Stimulated activated CD4-positive, alpha-beta T cell treated with anti-CD3 and anti-CD28 coated beads, Interleukin-4, amount 100 ng/mL, for 48 hours (primary cell): ENCODE measurements at places on chromosomes 2 and 18.
A peak's percentile ranks its signal among the peaks of the same experiment; 100 is the strongest.

- DNase-seq = no peak
Measured at GRCh38 chr2:240170883-240171282, 30.4 kb upstream of the OTOS start.

DNA sequence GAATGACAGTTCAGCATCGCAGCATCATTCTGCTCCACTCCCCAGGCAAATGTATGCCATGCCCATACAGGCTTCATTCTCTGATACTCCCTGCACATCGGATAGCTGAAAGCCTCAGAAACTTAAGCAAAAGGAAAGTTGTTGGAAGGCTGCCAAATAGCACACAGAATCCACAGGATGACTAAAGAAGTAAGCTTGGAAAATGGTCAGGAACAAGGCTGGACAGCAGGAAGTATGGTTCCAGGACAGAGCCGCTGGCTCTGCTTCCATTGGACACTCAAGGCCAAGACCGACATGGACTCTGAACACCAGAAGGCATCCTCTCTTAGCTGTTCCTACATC lies 256.5 kb downstream of the CDH20 start:
- no peak for DNase-seq

DNA sequence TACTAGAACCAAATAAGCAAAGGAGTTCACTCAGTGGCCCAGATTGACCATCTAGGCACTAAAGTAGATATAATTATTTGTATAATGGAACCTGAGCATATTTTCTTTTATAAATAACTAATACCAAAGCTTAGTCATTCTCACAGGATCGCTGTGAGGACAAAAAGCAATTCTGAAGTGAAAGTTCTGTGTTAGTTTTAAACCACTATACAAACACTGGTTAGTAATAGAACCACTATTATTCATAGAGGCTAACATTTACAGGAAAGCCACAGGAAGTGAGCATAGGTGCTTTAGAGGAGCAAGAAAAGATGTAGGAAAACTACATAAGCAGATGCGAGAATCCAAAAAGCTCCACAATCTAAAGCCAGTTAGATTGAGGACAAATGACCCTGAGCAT lies 364.7 kb downstream of the XIRP2 start:
- no peak for DNase-seq

GRCh38 chr2:239531456-239532241 lies 130.8 kb upstream of the HDAC4 start:
- no peak for DNase-seq

GRCh38 chr2:11677136-11678055 lies 7.4 kb upstream of the NTSR2 start:
- no peak for DNase-seq

GRCh38 chr2:207150284-207150683 lies 15.5 kb downstream of the KLF7 start:
- DNase-seq = no peak

DNA sequence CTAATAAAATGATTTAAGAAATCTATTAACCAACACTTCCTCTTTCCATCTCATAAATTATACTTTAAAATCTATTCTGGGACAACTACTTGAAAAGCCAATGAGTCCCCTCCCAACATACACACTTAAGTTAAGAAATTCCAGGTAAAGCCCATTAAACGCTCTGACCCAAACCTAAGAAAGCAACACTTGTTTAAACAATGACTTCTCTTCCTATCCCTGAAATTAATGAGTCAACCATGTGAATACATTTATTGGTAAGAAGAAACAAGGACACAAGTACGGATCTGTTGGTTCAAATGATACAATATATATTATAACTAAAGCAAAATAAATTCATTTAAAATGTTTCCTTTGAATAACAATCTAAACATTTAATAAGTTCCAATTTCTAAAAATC lies 279.4 kb downstream of the ERBB4 start:
- DNase-seq = no peak

DNA sequence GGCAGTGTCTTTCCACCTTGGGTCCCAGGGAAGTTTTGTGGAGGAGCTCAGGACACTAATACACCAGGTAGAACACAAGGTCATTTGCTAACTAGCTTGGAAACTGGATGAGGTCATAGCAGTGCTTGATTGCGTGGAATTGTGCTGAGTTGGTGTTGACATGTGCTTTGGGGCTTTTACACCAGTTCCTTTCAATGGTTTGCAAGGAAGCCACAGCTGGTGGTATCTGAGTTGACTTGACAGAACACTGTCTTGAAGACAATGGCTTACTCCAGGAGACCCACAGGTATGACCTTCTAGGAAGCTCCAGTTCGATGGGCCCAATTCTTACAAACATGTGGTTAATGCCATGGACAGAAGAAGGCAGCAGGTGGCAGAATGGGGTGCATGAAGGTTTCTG lies 5.9 kb downstream of the CTLA4 start:
- DNase-seq = no peak

DNA sequence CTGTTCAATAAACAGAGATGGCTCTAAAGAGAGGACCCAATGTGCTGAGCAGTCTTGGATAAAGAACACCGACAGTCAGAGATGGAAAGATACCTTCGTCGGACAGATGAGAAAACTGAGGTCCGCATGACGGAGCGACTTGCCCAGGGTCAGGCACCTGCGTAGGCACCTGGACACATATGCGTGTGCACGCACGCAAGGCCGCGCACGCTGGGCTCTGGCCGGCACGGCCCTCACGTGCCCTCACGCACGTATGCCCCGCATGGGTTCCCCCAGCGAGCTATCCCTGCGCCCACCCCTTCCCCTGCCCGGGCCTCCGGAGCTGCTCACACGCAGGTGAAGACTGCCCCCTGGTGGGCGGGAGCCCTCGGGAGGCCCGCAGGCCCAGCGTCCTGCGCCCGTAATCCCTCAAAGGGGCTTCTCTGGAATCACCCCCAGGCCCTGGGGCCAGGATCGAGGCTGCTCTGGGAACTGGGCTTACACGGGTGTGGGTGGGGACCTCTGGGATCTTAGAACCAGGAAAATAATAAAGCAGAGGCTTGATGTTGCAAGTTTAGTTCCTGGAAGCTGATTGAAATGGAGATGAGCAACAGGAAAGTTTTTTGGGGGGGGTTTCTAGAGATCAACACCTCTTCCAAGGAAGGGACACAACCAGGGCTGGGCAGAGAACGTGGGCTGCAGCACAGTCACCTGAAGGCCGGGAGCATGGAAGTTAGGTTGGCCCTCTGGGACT lies 246.3 kb downstream of the TNS1 start:
- DNase-seq = peak; percentile 79

GRCh38 chr2:111706481-111707001 lies 177.5 kb downstream of the ANAPC1 start:
- no peak for DNase-seq

DNA sequence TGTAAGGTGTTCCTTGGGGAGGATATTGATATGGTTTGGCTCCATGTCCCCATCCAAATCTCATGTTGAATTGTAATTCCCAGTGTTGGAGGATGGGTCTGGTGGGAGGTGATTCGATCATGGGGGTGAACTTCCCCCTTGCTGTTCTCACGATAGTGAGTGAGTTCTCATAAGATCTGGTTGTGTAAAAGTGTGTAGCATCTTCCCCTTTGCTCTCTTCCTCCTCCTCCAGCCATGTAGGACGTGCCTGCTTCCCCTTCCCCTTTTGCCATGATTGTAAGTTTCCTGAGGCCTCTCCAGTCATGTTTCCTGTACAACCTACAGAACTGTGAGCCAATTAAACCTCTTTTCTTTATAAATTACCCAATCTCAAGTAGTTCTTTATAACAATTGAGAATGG lies 458.7 kb downstream of the LPIN1 start:
- DNase-seq = no peak

GRCh38 chr2:213057977-213058376 lies 93.4 kb downstream of the IKZF2 start:
- no peak for DNase-seq

- DNase-seq = no peak
Measured at GRCh38 chr2:236159778-236160170, 8.4 kb downstream of the GBX2 start.

DNA sequence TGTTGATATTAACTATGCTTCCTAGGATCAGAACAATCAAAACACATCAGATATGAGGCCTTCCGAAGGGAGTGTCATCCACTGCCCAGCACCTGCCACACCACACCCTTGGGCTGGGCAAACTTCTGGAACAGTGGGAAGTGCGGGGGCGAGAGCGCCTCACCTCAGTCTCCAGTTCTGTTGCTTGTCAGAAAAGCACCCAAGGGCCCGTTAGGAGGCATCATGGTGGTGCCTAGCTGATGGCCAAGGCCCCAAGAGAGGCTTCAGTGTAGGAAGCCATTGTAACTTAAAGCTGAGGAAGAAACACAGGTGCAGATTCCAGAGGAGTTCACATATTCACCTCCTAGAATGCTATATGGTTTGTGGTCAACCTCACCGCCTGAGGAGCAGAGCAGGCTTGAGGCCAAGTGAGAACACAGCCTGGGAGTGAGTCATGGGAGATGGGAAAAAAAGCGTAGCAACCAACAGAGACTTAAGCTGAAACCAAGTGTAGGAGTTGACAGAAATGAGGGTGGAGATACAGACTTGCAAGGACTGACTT lies 85.1 kb upstream of the ATL2 start:
- DNase-seq = peak; percentile 40

DNA sequence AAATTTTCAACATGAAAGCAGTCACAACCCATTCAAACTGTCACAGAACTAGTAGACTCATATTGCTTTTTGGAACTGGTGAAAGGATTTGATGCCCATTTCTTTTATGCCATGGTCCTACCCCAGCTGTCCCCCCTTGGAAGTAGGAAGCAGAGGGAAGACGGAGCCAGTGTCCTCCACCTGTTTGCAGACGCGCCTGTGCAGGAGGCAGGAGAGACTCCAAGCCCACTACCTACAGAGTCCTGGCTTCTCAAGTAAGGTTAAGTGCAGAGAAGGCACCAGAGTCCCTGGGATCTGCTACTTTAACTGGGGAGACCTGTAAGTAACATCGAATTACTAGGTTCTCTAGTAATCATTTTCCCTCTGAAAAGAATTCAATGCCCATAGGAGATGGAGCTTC lies 32.7 kb upstream of the DNMT3A start:
- DNase-seq = no peak

- no peak for DNase-seq
Measured at GRCh38 chr2:229085439-229085838, 185.6 kb downstream of the PID1 start.

GRCh38 chr18:13611142-13611600 lies 115.2 kb downstream of the FAM210A start:
- no peak for DNase-seq

GRCh38 chr2:117512307-117512706 lies 302.2 kb upstream of the DDX18 start:
- DNase-seq = no peak

- no peak for DNase-seq
Measured at GRCh38 chr2:24875272-24875671, 44.8 kb downstream of the ADCY3 start.

GRCh38 chr2:83578405-83578804 lies 880.7 kb downstream of the SUCLG1 start:
- DNase-seq = no peak

DNA sequence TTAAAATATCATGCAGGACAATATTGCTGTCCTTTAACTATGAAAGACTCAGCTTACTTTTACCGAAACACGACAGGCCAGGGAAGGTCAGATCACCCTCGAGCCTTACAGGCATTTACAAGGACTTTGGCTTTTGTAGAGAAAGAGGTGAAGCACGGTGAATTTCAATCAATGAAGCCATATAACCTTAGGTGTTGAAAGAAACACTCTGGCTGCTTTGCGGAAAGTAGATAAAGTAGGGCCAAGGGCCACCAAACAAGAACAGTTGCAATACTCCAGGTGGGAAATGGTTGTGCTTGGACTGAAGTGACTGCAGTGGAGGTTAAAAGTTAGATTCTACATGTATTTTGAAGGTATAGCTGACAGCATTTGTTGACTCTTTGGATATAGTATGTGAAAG lies 80.5 kb downstream of the CERKL start:
- DNase-seq = no peak

- DNase-seq = no peak
Measured at GRCh38 chr2:233440714-233441113, 86.4 kb downstream of the DGKD start.

GRCh38 chr2:168340931-168341330 lies 93.5 kb upstream of the STK39 start:
- DNase-seq = no peak

GRCh38 chr2:168997794-168998193 lies 33.3 kb downstream of the ABCB11 start:
- no peak for DNase-seq

DNA sequence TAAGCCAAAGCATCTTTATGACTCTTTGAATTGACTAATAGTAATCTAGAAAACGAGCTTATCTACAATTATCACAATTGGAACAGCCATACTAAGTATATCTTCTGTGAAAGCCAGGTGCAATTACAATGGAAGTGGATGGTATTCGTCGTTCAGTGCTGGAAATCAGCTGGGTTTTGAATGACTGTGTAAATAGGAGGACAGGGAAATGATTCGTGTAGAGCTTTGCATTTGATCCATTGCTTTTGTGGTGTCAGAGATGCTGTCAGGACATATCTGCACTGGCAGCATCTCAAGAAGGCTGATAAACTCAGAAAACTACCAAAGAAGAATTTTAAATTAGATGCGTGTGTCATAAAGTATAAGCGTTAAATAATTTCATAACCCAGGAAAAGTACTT lies 187.1 kb downstream of the ZNF407 start:
- DNase-seq = no peak

DNA sequence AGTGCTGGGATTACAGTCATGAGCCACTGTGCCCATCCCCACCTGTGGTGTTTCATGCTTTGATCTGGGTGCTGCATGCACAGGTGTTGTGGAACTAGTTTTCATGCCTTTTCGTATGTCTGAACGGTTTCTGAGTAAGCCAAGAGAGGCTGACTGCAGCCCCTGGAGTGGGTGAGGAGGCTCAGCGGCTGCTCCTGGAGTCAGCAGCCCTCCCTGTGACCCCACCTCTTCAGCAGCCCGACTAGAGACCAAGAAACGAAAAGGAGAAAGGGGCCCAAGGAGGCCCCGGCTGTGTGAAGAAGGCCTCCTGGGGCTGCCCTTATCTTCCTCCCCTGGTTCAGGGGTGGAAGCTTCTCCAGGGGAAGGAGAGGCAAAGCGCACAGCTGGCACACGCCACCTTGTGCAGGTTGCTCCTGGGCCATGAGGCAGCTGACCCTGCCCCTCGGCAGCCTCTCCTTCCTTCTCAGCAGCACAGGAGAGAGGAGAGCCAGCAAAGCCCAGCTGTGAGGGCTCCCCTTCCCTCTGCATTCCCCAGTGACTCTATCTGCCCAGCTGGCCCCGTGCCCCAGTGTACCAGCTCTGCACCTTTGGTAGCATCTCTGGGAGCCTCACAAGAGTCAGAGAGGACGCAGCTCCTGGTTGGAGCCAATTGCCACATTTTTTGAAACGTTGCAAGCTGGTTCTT lies 182.5 kb upstream of the HS6ST1 start:
- no peak for DNase-seq

DNA sequence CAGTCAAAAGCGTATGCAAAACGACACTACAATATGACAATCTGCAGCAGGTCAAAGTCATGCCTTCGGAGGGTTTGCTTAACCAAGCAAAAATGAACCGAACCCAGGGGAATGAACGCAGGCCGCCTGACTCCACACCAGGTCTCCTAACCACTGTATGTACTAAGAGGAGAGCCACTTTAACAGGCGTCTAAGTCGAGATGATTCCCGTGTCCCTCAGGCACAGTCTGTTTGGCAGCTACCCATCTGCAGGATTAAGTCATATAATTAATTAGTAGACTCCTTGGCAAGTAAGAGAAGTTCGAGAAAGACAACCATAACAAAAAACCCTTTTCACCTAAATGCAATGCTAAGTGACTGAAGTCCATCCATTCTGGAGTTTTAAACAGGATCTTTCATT lies 15.2 kb downstream of the CYB5A start:
- no peak for DNase-seq
